ENCODE measurements at places on chromosomes 12 and 14.

- DNase-seq: no peak
Measured at GRCh38 chr14:86892152-86892956, 1100.6 kb downstream of the GALC start.

DNA sequence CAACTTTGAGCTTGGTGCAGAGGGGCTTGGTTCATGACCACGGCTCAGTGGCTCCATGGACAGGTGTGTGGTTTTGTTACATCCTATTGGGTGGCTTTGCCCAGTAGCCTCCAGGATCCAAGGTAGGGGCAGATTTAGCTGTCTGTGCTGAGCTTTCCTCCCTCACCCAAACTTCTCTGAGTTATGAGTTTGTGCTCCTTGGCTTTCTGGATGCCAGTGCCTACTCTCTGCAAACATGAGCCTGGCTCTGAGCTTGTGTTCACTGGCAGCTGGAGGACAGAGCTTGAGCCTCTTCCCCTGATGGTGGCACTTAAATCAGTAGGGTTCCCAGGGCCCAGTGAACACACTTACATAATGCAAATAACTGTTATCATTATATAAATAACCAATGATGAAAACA, 45.3 kb upstream of the HECTD1 start:
- DNase-seq: no peak

DNA sequence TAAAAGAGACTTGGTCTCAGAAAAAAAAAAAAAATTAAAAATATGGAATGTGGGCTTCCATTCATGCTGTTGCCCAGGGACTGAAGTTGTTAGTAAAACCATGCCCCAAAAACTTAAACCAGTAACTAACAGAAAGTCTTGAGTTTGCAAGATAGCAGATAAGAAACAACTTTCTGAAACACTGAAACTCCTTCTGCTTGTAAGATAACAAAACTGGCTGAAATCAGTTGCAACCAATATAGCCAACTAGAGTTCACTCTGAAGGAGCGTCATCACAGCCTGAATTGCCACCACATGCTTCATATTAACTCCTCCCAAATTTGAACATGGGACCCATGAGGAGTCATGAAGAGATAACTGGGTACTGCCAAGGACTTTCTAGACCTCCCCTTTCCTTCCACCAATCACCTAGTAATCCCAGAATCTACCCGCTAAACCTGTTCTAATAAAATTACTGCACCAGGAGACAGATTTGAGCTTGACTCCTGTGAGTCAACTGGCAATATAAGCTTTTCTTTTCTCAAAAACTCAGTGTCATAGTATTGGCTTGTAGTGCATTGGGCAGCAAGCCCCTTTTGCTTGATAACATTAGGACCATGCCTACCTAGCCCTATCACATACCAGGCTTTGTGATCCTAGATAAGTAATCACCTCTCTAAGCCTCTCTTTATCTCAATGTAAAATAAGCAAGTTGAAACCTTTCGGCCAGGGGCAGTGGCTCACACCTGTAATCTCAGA, 53.6 kb downstream of the R3HDM2 start:
- no peak for DNase-seq

DNA sequence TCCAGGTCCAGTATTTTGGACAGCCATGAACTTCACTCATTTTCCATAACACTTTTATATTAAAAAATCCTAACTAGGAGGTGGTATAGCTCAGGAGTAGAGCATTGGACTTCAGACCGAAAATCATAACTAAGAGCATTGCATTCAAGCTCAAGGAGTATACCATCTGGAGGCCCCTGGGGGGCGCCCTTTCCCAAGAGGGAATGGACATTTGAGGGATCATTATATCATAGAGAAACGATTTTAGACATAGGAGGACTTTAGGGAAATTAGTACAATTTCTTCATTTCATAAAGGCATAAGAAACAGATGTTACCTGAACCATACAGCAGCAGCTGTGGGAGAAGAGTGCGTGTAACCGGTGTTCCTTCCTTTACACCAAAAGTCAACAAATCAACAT, 5.2 kb upstream of the ATG14 start:
- no peak for DNase-seq

GRCh38 chr12:113170926-113171325, 14.4 kb downstream of the DDX54 start:
- no peak for DNase-seq

DNA sequence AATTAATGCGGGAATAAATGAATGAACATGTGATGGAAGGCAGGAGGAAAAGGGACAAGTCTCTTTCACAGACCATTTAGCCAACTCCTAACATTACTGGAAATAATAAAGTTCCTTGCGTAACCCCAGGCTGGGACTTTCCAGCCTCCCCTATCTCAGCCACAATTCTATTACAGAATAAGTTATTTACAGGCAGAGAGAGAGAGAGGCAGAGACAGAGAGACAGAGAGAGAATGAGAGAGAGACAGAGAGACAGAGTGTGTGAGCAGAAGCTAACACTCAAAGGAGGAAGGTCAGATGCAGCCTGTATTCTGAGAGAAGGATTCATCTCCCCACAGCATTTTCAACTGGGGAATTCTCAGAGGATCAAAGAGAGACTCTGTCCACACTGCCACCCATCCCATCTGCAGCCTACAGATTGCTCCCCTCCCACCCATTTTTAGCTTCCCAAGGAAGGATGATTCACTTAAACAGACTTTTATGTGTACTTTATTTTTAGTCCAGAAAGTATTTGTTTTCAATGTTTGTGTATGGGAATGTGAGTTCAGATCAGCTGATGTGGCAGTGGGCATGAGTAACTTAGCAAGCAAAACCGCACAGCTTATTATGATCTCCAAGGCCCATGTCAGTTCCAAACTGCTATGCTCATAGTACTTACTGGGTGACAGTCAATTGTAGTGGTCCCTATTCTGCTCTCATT, 165.7 kb downstream of the CAND1 start:
- DNase-seq: no peak

GRCh38 chr12:75953312-75953906, 78.2 kb downstream of the PHLDA1 start:
- DNase-seq: no peak

GRCh38 chr12:44286821-44287505, 451.1 kb downstream of the TMEM117 start:
- DNase-seq: no peak

- no peak for DNase-seq
Measured at GRCh38 chr12:81257947-81258551, 180.2 kb downstream of the ACSS3 start.

DNA sequence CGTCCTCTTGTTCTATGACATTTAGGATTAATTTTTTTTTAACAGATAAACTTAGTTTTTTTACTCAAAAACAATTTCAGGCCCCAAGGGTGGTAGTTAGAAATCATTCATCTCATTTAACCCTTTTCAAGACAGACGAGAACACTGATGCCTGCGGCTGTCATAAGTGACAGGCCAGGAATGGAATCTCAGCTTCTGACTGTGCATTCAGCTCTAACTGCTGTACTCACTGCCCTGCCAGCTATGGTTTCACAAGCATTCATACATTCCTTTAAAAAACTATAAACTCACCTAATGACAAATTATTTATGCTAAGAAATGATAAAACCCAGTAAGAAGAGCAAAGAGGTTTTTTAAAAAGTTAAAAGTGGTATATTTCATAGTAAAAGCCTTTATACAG, 8.8 kb downstream of the DENND5B start:
- no peak for DNase-seq

- peak; percentile 61 for DNase-seq
Measured at GRCh38 chr12:54017878-54018467, 9.2 kb downstream of the HOXC8 start.

DNA sequence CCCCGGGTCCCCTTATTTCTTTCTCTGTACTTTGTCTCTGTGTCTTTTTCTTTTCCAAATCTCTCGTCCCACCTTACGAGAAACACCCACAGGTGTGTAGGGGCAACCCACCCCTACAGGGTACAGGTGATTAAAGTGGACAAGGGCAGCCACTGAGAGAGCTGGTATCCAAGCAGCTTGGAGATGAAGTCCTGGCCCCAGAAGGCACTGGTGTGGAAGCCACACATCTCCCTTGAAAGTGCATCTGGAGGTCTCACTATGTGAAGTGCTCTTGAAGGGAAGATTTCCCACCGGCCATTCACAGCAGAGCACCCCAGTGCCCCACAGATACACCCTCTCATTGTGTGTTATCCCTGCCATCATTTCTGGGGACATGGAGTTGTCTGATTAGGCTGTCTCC, 6.3 kb upstream of the BICD1 start:
- DNase-seq: no peak

DNA sequence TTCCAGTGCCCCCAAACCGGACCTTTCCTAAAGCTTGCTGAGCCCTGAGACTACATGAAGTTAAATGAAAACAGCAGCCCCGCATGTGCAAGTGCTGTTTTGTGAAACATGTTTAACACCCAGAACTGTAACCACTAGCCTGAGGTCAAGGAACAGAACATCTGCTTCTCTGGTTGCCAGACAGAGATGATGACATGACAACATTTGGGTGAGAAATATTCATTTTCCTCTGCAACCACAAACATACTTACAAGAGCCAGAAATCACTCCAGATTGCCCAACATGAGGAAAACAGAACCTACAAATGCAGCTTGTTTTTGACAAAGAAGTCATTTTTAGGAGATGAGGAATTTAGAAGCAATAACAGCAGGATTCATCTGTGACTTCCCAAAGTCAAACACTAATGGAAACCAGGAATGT, 110.4 kb downstream of the BCAT1 start:
- DNase-seq: no peak

DNA sequence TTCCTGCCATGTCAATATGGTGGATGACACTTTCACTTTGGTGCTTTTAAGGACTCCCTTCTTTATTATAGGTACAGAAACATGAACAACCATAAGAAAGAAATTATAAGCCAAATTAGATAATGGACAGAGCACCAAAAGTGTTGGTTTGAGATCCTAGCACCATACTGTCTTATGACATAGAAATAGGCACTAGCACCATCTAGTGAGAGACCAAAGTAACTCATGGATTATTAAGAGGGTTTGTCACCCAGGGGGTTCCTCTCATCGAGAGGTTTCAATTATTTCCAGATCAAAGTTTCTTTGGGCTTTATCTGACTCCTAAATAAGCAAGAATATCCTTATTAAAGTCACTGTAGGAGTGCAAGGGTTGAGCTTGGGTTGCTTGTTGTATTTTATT, 153.0 kb upstream of the DIO2 start:
- no peak for DNase-seq

DNA sequence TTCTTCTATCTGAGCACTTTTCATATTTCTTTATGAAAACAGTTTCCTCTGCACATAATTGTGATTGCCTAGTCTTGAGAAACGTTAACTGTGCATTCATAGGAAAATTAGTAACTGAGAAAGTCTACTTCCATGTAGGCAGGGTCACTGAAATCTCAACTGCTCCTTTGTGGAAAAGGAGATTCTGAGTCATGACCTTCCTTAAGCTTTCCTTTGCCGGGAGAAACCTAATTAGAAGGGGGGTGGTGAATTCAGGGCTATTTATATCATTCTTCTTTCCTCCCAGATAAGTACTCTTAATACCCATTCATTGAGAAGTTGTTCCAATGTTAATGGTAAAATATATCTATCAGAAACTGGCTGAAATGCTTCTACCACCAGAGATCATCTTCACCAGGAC, 751.0 kb upstream of the TMEM132C start:
- DNase-seq: no peak

DNA sequence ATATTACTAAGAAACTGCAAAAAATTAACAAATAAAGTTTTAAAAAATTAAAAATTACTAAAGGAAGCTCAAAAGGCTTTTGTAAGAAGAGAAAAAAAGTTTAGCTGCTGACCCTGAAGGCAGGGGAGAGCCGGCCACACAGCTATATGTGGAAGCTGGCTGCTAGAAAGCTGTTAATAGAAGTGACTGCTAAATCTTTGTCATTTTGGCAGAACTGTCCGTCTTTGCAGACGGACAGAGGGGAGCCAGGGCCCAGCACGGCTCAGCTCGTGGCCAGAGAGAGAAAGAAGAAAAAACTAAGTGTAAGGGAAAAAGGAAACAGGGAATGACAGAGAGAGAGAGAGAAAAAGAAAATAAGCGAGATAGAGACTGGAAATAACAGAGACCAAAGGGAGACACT, 27.9 kb downstream of the PRMT8 start:
- DNase-seq: no peak

DNA sequence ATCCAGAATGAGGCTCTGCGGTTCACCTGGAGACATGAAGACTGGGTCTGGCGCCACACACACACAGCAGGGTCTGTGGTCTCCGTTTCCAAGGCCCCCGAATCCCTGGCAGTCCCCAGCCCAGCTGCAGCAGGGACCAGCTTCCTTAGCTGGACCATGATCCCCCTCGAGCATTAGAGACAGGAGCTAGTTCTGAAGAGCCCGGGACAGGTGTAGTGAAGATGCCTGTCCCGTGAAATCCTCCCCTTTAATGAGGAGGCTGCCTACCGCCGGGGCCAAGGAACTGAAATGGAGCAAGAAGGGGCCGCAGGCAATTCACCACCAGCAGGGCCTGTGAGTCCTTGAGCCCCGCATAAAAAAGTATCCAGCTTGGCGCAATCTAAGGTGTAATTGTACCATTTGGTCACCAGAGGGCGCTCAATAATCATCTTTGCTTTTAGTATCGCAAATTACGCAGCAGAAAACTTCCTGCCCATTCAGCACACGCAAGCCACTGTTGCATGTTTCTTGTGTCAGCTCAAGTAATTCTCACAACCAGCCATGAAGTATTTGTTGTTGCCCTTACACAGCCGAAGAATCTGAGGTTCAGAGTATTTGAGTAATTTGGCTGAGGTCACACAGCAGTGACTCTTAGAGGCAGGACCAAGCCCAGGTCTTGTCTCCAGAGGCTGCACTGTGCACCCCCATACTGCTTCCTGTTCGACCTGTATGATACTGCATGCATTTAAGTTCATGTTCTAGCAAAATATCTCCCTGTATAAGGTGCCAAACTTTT, 54.3 kb upstream of the PPP2R5C start:
- DNase-seq: peak; percentile 45

Data from T-cell (primary cell).